ENCODE measurements at places on chromosomes 7 and 10.

GRCh38 chr10:86367152-86367951 lies 757 bp upstream of the GRID1 start:
- DNase-seq = no peak

DNA sequence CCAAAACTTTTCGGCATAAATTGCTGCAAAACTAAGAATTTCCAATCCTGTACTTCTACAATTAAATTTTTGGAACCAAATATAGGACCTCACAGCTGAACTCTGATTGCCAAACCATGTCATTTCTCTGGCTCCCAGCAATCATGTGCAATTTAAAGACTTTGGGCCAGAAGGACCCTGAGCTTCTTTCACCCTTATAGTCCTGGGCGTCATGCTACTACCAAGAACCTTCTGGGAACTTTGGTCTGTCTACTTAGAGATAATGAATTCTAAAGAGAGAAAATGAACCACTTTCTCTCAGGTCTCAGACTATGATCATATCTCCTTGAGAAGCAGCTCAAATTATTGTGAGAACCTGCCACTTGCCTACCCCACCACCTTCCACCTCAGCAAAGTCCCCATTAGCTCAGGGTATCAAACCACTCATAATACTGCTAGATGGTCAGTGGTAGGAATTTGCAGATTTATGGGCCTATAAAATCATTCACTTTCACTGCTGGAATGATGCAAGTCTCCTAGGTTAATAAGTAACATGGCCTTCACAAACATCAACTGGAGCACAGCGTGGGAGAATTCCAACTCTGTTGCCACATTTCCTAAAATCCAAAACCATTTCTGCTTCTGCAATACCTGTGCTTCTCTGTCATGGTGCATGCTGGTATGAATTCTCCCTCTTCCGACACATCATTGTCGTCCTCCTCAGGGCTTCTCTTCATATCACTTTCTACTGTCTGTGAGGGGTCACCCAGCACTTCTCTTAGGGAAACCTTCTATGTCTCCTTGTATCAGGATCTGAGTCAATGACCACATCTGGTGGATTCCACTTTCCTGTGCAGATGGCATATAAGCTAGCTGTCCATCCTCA lies 6.6 kb upstream of the WDR91 start:
- DNase-seq = no peak

DNA sequence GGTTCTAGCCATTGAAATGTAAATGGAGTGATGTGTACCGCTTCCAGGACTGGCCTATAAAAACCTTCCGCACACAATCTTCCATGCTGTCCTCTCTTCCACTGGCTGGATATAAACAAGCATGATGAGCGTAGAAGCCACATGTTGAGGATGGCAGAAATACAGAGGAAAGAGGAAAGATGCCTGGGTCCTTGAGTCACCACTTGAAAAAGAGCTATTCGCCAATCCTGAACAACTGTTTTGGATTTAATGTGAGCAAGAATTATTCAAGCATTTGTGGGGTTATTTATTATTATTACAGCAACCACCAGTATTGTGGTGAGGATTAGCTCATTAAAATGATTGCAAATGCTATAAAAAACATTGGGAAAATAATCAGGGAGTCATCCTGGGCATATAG lies 45.8 kb upstream of the PLXNA4 start:
- no peak for DNase-seq

GRCh38 chr7:43872406-43873110 lies 3.2 kb upstream of the MRPS24 start:
- peak; percentile 89 for DNase-seq

DNA sequence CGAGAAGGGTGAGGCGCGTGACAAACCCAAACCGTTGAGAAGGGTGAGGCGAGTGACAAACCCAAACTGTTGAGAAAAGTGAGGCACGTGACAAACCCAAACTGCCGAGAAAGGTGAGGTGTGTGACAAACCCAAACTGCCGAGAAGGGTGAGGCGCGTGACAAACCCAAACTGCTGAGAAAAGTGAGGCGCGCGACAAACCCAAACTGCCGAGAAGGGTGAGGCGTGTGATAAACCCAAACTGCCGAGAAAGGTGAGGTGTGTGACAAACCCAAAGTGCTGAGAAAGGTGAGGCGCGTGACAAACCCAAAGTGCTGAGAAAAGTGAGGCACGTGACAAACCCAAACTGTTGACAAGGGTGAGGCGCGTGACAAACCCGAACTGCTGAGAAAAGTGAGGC lies 25.0 kb downstream of the ESYT2 start:
- DNase-seq = no peak

GRCh38 chr10:71494476-71494875 lies 97.8 kb downstream of the CDH23 start:
- no peak for DNase-seq

DNA sequence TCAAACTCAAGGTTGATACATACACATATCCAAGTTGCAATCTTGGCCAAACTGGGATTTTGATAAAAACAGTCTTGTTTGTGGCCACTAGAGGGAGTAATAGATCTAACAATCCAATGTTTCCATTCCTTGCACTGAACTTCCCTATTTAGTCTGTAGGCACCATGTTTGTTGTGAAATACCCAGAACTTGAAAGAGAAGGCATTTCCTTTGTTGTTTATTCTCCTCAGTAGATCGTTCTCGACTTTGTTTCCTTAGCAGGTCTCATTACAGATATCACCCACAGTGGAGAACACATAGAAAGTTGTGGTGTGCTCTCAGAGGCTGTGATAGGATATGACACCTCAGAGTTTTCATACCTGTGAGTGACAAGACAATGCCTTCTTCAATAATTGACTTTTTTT lies 70.3 kb upstream of the MXI1 start:
- DNase-seq = peak; percentile 79

- DNase-seq = no peak
Observed at GRCh38 chr10:47457528-47457820, 26.4 kb downstream of the ANXA8 start.

- peak; percentile 99 for DNase-seq
Observed at GRCh38 chr10:89278034-89278535, 23.8 kb upstream of the IFIT2 start.

- peak; percentile 36 for DNase-seq
Observed at GRCh38 chr10:20281579-20281978, 465.3 kb downstream of the PLXDC2 start.

DNA sequence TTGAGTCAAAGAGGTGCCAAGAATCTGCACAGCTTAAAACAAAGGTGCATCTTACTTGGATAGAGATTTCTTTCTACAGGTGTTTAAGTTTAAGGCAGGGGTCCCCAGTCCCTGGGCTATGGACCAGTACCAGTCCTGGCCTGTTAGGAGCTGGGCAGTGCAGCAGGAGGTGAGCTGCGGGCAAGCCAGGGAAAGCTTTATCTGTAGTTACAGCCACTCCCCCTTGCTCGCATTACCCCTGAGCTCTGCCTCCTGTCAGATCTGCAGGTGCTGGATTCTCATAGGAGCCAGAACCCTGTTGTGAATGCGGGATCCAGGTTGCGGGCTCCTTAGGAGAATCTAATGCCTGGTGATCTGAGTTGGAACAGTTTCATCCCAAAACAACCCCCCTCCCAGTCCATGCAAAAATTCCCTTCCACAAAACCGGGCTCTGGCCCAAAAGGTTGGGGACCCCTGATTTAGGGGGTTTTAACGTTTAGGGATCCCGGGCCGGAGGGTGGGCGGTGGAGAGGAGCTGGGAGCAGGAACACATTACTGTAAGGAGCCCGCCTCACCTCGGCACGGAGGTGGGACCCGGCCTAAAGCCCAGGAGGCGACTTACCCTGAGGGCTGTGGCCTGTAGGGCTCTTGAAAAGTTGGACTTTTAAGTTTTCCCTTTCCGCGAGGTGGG lies 60.2 kb downstream of the ZNF467 start:
- DNase-seq = no peak

DNA sequence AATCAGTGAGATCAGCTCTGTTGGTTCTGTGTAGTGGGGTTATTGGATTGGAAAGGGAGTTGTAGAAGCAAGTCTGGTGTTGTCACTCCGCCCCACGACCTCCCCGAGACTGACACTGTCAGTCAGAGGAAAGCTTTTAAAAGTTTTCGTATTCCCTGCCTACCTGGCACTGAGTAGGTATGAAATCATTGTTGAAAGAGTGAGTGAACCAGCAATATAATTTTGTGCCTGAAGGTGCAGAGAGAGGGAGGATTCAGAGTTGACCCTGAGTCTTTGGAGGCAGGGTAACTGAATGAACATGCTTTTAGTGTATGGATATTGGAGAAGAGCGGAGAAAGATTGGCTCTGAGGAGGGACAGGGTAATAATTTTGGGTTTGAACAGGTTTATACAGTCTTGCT lies 27.3 kb downstream of the CCNY start:
- no peak for DNase-seq

DNA sequence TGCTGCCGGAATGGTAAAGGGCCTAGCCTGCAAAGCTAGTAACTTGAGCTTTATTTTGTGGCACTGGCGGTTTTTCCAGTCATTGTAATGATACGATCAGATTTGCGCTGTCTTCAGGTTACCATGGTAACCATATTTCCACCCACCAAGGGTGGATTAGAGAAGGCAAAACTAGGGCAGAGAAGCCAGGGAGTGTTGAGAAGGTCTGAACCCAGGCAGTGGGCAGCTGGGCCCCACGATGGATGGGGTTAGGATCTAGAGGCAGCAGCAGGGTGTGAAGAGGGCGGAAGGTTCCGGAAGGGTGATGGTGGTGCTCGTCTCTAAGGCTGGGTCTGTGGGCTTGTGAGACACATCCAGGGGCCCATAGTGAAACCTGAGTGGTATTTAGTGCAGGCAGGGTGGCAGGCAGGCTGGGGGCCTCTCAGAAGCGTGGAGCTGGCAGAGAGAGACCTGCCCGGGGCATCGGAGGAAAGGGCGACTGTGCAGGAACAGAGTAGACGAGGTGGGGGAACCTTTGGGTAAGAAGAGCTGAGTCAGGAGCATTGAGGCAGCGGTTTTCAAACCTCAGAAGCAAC lies 87.9 kb upstream of the GTF2I start:
- DNase-seq = no peak

DNA sequence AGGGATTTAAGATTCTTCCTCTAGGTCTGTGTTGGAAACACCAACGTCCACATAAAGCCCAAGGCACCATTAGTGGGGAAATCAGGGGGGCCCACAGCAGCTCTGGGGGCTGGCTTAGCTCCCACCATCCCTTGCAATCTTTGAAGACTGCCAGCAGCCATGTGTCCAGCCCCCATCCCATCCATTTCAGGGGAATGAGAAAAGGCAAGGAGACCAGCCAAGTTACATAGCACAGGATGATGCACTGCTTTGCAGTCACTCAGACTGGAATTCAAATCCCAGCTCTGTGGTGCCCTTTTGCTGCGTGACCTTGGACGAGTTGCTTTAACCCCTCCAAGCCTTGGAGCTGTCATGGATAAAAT lies 108.9 kb upstream of the ZMIZ1 start:
- DNase-seq = no peak

- DNase-seq = no peak
Observed at GRCh38 chr7:32661501-32661900, 166.2 kb downstream of the AVL9 start.

- DNase-seq = peak; percentile 45
Observed at GRCh38 chr10:91540733-91541132, 92.1 kb downstream of the PPP1R3C start.

DNA sequence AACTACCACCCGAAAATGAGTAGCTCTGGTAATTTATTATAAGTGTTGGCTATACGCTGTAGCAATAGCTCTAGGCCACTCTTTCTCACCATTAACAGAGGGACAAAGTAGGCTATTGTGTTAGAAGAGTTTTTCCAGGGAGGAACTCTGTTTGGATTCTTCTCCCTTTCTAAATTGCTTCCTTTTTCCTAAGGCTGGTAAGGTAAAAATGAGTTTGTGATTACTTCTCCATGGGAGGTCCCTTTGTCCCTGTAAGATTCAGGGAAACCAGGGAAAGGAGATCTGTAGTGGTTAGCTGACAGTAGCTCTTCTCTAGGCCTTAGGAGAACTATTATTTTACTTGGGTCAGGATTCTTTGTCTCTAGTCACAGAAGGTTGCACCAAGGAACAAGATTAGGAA lies 23.2 kb upstream of the SEMA3E start:
- no peak for DNase-seq

- no peak for DNase-seq
Observed at GRCh38 chr10:128102480-128103228, 23.6 kb downstream of the MKI67 start.

DNA sequence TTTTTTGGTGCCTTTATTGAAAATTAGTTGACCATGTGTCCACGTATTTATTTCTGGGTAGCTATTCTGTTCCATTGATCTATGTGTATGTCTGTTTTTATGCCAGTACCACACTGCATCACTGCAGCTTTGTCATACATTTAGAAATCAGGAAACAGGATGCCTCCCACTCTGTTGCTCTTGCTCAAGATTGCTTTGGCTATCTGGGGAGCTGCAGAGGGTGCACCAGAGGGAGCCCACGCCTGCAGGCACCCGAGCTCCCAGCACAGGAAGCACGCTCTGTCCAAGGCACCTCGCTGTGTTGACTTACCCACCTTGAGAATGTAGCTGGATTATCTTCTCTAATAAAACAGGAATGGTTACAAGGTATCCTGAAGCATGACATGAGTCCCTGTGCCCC lies 301.7 kb downstream of the TCERG1L start:
- no peak for DNase-seq

- DNase-seq = peak; percentile 80
Observed at GRCh38 chr7:150400008-150400787, 21.1 kb downstream of the ZNF775 start.

DNA sequence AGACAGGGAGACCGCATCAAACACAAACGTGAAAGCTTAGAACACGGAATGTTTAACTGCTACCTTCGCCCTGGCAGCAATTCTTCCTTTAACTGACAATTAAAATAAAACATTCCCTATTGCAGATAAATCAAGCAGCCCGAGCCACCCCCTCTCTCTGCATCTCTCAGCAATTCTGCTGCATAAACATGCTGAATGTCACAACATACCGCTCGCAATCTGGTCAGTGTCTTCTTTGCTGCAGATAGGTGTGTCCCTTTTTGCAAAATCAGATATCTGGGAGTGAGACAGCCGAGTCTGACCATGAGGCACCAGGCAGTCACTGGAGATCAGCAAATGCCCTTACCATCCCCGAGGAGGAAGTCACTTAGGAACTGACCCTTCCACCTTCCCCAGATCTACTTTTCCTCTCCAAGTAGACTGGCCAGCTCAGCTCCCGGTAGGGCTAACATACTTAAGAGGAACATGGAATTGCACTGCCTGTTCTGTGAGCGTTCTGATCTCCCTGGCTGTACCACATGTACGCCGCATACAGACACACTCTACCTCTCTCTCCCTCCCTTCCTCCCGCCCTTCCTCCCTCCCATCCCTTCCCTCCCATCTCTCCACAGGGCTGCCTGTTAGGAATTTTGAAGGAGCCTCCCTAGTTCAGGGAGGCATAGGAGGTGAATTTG lies at the start of gene FRMD4A:
TSS of gene FRMD4A (minus strand) at position 537 of the 674 bp plus-strand sequence.
- DNase-seq = no peak

- DNase-seq = no peak
Observed at GRCh38 chr10:114810926-114811325, 10.7 kb upstream of the FHIP2A start.

- DNase-seq = no peak
Observed at GRCh38 chr7:38978491-38978890, 782 bp downstream of the POU6F2 start.

Data from epithelial cell of esophagus (primary cell).